Activated CD4-positive, alpha-beta memory T cell treated with anti-CD3 and anti-CD28 coated beads, Interleukin-2, amount 10 ng/mL, durations not matched to agents 7 days and 5 days (primary cell): ENCODE measurements at places on chromosomes 12 and 14. TPM values are rescaled to one million over a fixed set of nuclear protein-coding genes. Genes with fewer than 3 reads are reported as not detected.

GRCh38 chr12:19006626-19007137 lies 122.9 kb upstream of the PLEKHA5 start:
- no peak for DNase-seq

DNA sequence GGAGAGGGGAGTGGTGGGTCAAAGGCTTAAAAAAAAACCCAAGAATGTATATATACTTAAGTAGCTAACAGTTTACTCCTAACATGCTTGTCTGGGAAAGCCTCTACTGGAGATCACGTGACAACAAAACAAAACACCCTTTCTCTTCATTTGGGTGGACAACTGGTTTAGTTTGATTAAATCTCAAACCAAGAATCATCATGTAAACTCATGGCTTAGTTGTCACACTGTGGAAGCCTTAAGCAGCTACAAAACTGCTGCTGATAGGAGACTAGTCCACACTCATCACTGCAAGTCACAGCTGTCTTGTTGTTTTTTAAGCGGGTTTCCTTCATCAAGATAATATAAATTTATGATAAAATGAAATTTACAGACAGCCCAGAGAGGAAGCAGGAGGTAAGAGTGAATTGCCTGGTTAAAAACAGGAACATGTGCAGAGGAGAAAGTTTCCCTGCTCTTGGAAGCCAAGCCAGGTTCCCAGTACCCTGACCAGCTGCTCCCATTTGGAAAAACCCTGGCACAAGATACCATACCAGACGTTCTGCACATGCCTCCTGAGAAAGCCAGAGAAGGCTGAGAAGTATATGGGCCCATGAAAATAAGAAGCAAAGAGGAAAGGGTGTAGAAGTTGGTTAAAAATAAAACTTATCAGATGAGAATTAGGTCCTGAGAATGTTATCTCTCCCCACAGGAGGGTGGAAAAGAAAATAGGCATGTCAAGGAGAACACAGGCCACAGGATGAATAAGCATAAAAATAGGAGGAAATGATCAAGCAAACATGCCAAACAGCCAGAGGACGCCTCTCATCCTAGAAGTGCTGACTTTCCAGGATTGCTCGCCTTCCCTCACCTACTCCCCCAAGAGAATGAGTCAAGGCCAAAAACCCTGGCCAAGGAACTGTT lies 34.0 kb downstream of the EGLN3 start:
- DNase-seq: no peak

NOVA1 gene
- total RNA-seq: not detected

- no peak for DNase-seq
Measured at GRCh38 chr12:66085998-66086397, 44.6 kb downstream of the LLPH start.

RPS6KL1 gene
- 3.6 TPM for total RNA-seq

IAPP gene
- not detected for total RNA-seq

GRCh38 chr14:30883508-30884294 lies 9.3 kb downstream of the COCH start:
- DNase-seq: no peak

GRCh38 chr14:22929961-22930364 lies 787 bp upstream of the PRMT5 start:
- DNase-seq: no peak

DNA sequence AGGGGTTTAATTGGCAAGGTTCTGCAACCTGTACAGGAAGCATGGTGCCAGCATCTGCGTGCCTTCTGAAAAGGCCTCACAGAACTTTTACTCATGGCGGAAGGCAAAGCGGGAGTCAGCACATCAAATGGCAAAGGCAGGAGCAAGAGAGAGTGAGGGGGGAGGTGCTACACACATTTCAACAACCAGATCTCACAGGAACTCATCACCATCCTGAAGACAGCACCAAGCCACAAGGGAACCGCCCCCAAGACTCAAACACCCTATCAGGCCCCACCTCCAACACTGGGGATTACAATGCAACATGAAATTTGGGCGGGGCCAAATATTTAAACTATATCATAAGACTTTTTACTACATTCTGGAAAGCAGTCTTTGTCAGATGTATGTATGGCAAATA lies 38.0 kb upstream of the FKBP4 start:
- no peak for DNase-seq

ARHGEF40 gene
- 0.18 TPM for total RNA-seq

DNA sequence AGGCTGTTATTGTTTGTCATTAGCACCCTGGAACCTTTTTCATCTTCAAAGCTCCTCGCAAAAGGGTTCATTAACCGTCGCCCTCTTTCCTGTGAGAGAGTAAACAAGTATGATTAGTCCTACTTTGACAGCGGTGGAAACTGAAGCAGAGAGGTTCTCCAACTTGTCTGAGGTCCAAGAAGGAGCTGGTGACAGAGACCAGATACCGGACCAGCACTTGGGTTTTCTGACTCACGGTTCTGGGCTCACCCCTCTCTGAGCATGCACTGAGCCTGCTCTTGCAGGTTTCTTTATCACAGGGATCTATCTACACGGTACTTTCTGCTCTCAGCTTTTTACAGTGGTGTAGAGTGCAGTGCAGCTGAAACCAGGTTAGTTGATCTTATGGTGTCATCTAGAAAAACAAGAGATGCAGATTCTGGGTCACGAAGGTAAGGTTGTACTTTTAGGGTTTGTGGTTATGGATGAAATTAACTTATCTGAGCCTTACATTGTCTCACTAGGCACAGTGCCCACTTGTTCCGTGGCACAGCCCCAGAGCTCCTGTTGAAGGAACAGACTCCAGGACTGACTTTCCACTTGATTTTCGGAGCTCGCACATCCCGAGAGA lies 62.1 kb downstream of the PPP2R5C start:
- peak; percentile 77 for DNase-seq

- no peak for DNase-seq
Measured at GRCh38 chr12:59398164-59398563, 197.7 kb upstream of the SLC16A7 start.

ATP23 gene
- 18.7 TPM for total RNA-seq

DNA sequence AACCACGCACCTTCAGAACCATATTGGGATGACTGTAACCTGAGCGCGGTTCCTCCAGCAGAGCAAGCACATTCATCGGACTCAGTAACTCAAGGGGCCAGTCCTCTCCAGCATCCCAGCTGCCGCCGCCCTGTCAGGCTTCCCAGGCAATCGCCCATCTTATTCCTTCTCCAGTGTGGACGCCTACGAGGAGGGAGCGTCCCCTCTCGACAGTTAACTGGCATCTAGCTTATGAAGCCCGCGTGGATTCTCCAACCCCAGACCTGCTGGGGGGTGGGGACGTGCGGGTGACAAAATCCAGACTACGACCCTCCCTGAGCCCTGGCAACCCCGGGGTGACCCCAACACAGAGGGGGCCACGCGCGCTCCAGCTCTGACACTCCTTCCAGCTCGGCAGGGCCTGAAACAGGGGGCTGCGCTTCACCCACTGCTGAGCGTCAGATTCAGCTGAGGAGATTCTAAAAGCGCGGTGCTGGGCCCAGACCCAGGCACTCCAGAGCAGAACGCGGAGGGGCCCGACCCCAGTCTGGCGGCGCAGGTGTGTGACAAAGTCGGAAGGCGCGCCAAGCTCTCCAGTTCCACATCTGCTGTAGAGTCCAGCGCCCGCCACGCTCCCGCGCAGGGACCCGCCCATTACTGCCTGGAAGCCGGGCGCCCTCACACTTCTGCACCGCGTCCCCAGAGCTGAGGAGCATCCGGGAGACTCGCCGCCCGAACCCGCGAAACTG lies 43.9 kb upstream of the ESR2 start:
- peak; percentile 38 for DNase-seq

IPO4 gene
- 26.2 TPM for total RNA-seq

GRCh38 chr12:107917912-107918800 lies 143.7 kb downstream of the ASCL4 start:
- DNase-seq: no peak

DNA sequence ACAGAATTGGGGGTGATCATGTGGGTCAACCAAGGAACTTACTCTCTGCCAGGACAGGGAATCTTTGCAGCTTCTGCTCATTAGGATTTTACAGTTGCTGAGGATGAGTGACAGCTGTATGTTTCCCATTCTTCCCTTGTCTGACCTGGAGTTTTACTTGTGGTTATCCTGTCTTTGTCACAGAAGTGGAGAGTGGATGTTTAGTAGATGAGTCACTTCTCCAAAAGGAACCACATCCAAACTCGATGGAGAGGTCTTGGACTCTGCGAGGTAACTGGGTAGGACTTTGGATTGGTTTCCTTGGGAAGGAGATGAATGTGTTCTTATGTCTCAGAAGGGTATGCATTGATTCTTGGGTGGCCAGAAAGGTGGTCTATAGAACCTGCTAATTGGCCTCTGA lies 53.8 kb upstream of the USP44 start:
- no peak for DNase-seq

FOXA1 gene
- total RNA-seq: not detected

GRCh38 chr14:91330096-91330696 lies 85.7 kb upstream of the GPR68 start:
- no peak for DNase-seq

- no peak for DNase-seq
Measured at GRCh38 chr12:111156304-111156703, 212.6 kb downstream of the PHETA1 start.

- no peak for DNase-seq
Measured at GRCh38 chr12:6115389-6115788, 9.1 kb downstream of the VWF start.

DNA sequence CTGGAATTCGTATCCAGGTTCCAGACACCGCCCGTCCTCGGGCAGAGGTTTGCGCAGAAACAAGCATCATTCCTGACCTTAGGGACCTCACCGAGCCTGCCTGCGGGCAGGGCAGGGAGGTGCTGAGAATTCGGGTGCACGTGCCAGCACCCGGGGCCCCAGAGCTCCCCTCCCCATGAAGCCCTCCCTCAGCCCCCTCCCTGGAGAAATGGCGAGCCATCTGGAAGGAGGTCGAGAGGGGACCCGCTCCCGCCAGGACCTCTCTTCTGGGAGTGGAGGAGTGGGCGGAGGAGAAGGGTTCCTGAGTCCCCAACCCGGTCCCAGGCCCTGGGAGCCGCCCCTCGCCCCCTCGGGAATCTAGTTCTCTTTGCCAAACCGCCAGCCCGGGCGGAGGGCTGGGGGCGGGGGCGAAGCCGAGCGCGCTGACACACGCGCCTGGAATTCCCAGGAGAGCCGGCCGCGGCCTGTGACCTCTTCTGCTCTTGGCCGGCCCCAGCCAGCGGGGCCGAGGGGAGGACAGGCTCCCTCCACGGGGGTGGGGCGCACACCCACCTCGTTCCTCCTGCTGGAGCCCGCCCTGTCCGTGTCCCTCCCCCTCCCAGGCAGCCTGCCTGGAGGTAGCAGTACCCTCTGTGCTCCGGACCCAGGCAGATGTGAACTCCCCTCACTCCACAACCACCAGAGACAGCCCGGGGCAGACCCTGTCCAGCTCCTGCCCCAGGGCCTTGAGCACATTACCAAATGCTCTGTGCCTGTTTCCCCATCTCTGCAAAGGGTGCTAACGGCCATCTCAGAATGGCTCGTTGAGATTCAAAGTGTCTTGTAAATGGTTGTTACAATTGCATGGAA lies 23.0 kb upstream of the GPR132 start:
- no peak for DNase-seq

GRCh38 chr12:28770322-28770721 lies 378.8 kb upstream of the FAR2 start:
- no peak for DNase-seq

CMA1 gene
- total RNA-seq: not detected

GRCh38 chr12:92928421-92928961 lies 604 bp downstream of the EEA1 start:
- peak; percentile 49 for DNase-seq
